ENCODE measurements at places on chromosomes 3 and 15. TPM values are rescaled to one million over a fixed set of nuclear protein-coding genes. Genes with fewer than 3 reads are reported as not detected.

DNA sequence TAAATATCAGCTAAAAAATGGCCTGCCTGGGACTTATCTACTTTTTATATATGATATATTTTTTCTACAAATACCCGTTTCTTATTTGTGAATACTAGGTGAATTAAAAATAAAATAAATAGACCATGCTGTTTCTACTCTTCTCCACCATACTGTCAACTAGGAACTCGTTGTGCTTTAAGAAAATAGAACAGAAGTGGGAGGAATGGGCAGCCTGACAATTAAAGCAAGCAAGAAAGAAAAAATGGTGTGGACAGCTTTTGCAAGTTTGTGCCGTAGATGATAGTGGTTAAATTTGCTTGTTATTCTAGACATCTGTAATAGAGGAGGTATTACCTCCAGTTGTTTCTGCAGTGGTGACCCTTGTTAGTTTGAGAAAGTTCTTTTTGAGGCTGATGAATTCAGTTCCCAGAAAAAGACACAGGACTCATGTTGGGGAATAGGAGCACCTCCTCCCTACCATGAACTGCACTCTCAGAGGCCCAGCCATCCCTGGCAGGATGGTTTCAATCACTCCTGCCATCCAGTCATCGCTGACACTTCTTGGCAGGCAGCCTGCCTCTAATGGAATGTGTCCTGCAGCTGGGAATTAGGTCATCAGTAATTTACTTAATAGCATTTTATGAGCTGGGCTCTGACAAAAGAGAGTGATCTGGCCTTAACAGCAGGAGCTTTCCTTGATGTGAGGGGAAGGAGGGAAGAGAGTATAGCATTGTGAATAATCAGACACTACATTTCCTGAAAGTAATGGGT, 105.0 kb upstream of the GAP43 start:
- peak; percentile 25 for DNase-seq

- DNase-seq, result no peak
Measured at GRCh38 chr3:17183951-17184550, 299.3 kb downstream of the PLCL2 start.

The RASGRP1 gene
- total RNA-seq, result 2.9 TPM

The KNG1 gene
- total RNA-seq, result not detected

- DNase-seq, result no peak
Measured at GRCh38 chr3:9809239-9809614, 835 bp upstream of the TTLL3 start.

- DNase-seq, result no peak
Measured at GRCh38 chr3:177467247-177467985, 270.1 kb upstream of the TBL1XR1 start.

DNA sequence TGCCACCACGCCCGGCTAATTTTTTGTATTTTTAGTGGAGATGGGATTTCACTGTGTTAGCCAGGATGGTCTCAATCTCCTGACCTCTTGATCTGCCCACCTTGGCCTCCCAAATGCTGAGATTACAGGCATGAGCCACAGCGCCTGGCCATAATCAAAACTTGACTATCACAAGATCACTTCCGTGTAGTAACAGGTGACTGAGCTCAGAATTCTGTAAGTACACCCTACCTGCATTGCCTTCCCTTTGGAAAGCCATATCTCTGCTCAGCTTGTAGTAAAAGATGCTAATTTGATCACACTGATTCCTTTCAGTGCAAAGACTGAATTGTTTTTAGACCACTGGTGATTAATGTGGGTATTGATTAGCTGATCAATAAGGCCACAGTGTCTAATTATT, 167.1 kb downstream of the SHOX2 start:
- DNase-seq, result no peak

DNA sequence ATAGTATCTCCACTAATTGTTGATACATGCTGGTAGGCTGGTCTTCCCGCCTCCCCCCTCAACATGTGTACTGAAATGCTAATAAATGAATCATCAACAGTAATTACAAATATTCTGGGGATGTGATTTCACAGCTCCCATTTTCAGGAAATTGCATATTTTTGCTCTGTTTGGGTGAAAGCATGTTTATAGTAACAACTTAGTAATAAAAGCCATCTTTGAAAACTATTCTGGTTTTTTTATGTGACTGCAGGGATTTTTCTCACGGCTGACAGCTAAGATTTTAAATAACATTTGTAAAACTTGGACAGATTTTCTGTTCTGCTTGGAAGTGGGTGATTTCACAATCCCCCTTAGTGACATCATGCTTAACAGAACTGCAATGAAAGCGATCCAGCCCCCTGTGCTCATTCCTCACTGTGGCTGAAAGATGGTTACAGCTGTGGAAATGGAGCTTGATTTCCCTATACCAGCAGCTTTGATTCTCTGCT, 25.6 kb upstream of the FAM174B start:
- DNase-seq, result no peak

- no peak for DNase-seq
Measured at GRCh38 chr3:21718161-21718765, 32.7 kb downstream of the ZNF385D start.

The SAMD7 gene
- total RNA-seq, result not detected

DNA sequence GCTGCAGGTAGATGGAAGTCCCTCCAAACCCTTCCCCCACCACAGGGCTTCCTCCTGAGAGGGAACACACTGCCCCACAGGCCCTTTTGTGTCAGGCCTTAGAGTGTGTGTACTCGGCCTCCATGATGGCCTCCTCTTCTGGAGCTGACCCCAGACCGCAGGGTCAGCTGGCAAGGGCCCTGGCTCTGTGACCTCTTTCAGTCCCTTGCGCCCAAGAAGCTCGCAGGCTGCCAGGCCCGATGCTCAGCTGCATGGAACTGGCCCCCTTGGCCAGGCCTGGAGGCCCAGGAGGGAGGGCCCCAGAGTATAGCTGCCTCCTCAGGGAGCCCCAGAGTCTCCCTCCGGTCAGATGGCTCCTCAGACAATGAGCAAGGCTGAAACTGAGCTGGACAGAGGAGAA, 23.4 kb upstream of the ANKDD1A start:
- no peak for DNase-seq

DNA sequence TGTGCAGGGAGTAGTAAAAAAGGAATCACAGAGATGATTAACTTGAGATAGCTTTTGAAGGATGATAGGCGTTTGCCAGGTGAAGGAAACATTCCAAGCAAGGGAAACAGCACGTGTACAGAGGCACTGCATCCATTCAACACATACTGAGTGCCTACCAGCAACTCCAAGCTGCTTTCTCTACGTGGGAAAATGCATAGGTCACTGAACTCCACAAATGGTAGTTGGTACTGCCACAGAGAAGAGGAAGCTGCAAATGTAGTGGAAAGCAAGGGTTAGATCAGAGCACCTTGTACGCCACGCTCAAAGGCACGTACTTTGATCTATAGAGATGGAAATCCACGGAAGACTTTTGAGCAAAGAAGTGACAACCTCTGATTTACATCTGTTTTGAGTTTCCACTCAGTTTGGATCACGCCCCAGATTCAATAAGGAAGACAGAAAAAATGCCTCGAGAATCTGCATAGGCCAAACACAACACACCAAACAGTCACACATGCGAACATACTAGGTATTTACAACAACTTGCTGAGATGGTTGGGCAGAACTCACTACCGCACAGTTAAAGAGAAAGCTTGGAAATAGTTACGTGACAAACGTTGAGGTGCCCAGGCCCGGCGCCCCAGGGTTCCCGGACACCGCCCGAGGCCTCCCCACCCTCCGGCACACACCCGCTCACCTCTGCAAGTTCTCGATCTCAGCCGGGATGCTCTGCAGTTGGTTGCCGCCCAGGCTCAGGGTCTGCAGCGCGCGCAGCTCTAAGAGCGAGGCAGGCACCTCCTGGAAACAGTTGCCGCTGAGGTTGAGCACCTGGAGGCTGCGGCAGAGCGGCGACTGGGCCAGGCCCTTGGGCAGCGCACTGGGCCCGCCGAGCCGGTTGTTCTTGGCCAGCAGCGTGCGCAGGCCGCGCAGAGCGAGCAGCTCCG, 826 bp downstream of the LRRC58 start:
- DNase-seq, result peak; percentile 85

DNA sequence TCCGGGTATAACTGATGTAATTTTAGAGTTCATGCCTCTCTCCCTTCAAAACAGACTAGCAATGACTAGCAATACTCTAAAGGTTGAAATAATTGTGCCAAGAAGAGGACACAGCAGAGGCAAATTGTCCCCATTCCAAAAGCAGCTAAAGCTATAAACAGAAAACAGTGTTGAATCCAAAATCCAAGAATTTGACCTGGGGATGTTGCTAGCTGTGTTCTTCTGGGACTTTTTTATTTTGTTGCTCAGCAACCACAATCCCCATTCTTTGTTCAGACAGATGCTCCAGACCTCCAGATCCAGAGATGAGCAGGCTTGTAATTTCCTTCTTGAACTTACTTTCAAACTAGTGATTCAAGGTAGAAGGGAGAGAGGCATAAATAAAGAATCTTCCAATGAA, 191.5 kb downstream of the FOXB1 start:
- DNase-seq, result no peak

The P2RY13 gene
- total RNA-seq, result not detected

DNA sequence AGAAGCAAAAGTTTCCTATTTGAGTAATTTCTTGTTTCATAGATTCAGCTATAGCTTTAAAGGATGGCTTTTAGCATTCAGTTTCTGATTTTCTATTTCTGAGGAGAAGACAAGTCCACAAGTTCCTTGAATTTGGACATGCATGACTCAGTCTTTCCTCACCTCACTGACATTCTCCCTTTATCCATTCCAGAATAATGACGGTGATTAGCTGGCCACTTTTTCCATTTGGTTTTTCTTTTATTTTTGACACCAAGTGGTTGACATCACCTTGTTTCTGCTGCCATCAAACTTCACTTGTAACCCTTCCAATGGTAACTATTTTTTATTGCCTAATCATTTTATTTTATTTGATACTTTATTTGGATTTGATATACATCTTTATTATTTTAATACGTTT, 404.4 kb upstream of the KCNMB2 start:
- DNase-seq, result no peak

The IQCF5 gene
- not detected for total RNA-seq

- DNase-seq, result no peak
Measured at GRCh38 chr3:151321526-151321925, 4.9 kb upstream of the GPR87 start.

DNA sequence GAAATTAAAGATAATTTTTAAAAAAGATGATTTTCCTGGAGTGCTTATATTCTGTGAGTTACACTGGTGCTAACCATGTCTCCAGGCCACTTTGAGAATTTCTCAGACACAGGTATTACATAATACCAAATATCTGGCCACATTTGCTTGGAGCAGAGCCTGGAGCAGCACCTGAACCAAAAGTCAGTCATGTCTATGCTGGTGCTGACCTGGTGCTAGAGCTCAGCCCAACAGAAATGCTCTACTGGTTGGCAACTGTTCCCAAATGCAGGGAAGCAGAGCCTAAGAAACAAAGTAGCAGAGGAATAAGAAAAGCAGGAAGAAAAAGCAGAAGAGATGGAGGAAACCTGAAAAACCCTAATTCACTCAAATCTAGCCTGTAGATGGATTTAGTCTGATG, 135.7 kb upstream of the SLC7A14 start:
- DNase-seq, result no peak

The C15orf62 gene
- 0.31 TPM for total RNA-seq

- DNase-seq, result no peak
Measured at GRCh38 chr15:31051496-31052080, 49.9 kb downstream of the TRPM1 start.

DNA sequence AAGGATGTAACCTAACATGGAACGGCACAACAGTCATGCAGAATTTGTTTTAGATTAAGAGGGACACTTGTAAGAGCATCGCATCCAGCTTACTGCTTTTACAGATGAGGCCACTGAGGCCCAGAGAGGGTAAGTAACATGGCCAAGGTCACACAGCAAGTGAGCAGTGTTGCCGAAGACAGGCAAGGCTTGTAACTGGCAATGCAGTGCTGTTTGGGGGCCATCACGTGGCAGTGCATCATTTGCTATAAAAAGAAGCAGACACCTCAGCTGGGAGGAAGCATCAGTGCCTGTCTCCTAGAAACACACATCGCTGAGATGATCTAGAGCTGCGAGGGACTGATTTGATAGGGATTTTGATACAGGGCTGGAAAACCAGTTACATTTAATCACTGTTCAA, 108.2 kb upstream of the PROK2 start:
- no peak for DNase-seq

All from H7 (cell line).